ENCODE measurements at places on chromosomes 5 and 9.

DNA sequence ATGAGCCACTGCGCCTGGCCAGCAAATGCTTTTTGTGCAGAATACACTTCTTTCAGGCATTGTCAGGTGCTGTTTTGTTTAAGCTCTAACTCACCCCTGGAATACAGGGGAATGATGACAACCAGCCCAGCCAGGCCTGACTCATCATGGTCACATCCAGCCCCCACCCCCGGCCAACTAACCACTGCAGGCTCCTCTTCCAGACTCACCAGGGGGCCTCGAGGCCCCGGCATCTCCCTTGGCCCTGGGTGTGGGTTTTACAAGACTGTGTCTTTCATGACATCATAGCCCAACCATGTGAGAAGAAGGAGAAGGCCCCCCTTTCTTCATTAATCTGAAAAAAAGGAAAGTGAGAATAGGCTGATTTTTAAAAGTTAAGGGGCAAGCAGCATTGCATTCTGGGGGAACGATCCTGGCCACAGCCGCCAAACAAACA is 35.5 kb downstream of the OLFML2A start:
- no peak for DNase-seq

GRCh38 chr5:15752663-15753285 is 252.8 kb downstream of the FBXL7 start:
- no peak for DNase-seq

GRCh38 chr5:91052977-91053740 is 330.0 kb downstream of the ARRDC3 start:
- DNase-seq = no peak

GRCh38 chr5:80248378-80248777 is 7.5 kb downstream of the SERINC5 start:
- DNase-seq = no peak

GRCh38 chr5:38806775-38807258 is 39.0 kb upstream of the OSMR start:
- no peak for DNase-seq

DNA sequence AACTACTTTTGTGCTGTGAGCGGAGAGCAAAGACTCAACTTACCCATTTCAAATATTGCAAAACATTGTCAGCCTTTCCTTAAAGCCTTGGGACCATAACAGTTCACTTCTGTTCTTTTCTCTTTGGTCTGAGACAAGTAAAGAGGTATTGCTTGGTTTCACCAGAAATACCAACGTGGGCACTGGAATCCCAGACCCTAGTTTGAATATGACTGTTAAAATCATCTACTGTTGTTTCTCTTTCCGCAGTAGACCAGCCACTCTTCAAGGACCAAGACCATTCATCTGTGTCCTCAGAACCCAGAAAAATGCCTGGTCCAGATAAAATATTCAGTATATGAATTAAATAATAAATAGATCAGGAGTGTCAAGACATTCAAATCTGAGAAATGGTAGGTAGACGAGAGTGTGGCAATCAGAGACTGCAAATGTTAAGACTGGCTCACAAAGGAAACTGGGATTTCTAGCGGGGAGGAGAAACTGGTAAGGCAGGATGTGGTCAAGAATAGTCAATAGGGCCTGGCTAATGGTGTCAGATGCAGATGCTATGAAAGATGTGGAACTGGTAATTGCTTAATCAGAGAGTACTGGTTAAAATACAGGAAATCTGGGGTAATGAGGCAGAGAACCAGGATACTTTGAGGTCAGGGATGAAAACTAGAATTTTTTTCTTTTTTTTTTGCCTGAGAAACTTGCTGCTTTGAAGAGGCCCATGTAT is 82.1 kb upstream of the IL33 start:
- no peak for DNase-seq

DNA sequence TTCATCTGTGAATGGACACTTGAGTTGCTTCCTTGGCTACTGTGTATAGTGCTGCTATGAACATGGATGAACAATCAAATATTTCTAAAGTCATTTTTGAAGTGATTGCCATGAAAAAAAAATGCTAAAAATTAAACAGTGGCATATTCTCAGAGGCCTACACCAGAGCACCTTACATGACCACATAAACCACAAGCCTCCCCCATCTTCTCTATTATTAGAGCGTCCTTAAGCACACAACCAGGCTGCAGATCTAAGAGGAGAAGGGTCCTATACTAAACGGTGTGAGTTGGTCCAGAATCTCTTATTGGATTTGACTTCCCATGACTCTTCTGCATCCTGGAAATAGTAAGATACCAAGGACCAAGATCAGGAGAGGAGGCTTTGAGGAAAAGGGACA is 34.3 kb downstream of the PCA3 start:
- no peak for DNase-seq

- DNase-seq = no peak
Observed at GRCh38 chr9:69569738-69570451, 102.3 kb downstream of the APBA1 start.

- no peak for DNase-seq
Observed at GRCh38 chr5:54785729-54786591, 199.4 kb downstream of the ESM1 start.

DNA sequence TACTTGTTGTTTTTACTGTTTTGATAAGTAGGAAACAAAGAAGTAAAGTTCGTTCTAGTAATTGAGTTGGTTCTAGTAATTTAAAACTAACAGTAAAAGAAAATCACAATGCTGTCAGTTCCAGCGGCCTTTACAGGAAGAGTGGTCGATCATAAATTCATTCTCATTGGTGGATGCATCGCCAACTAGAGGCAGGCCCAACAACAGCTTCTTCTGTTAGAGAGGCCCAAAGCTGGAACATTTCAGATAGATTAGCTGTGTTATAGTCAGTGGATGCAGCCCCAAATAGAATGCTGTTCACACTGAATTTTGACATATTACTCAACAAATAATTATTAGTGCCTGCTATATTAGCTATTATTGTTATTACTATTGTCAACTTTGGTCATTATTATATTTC is 80.8 kb downstream of the ARRDC3 start:
- DNase-seq = no peak

DNA sequence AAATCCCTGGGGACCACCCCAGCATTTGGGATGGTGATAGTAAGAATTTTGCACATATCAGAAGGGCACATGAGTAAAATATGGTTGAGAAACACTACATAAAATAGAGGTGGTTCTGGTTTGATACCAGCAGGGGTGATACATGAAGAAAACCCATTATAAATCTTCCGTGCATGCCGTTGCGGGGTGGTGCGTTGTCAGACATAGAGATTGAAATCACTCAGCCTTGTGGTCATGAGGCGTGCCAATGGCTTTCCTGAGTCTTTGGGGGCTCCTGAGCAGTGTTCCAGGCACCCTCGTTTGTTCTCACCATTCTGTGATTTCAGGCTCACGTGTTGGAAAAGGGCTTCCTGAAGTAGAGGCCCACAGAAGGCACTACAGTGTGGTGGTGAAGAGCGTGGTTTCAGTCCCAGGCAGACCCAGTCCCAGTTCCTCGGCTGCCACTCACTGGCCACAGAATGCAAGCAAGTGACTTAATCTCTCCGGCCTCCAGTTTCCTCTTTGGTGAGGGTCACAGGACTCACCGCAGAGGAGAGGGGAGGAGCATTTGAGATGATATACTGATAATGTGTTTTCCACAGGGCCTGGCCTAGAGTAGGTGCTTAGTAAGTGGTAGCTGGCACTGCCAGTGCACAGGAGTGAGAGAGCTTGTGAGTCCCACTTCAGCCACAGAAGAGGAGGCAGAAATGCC is 20.5 kb upstream of the GLRX start:
- no peak for DNase-seq

GRCh38 chr5:143316844-143317631 is 86.4 kb downstream of the NR3C1 start:
- no peak for DNase-seq

GRCh38 chr9:121640076-121640475 is 11.4 kb upstream of the DAB2IP start:
- DNase-seq = no peak

GRCh38 chr5:158600679-158601078 is 499.0 kb downstream of the EBF1 start:
- DNase-seq = no peak

DNA sequence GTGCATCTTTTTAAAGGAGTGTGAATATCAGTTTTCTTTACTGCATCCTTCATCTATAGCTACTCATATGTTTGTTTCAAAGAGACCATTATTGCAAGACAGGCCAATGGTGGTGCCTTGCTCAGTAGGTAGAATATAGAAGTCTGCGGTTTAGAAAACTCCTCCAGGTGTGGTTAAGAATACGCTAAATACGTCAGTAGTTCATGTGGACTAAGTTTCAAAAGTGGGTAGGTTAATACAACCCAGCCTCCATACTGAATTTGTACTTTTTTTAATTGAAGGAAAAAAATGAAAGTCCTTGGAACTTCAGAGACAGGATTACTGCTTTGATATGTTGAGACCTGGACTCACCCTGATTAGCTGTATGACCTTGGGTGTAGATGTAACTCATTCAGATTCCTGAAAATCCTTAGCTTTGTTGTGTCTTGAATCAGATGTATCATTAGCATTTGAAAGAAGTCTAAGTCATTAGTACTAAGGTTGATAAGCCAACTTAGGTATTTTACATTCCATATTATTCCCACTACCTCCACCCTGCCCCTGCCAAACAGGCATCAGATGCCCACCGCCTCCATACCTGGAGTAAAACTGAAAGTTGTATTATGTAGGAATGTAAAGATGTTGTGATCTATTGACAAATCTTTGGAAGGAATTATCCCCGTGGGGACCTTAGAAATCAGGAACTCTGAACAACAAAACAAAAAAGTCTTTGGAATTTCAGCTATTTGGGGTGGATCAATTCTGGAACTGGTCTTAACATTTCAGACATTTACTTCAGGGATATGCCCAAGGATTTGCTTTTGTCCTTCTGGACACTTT is 6.1 kb downstream of the BASP1 start:
- no peak for DNase-seq

DNA sequence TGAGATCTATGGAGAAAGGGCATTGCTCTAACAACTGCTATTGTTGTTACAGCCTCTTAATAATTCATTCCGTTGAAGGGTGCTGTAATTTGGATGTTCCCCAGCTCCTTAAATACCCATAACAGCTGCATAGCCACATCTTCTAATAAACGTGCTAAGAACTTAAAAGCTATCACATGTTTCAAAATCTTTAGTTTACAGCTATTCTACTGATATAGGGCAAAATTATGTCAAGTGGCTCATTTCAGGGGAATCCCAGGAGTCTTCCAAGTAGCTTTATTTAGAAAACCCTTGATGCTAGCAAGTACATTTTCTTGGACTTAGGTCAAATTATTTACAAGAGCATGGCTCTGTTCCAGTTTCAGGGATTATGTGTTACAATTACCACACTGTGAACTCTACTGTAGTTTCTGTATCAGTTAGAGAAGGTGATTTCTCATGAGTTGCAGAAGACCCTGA is 990.4 kb upstream of the ACO1 start:
- DNase-seq = no peak

- no peak for DNase-seq
Observed at GRCh38 chr9:131116281-131117120, 8.9 kb upstream of the NUP214 start.

DNA sequence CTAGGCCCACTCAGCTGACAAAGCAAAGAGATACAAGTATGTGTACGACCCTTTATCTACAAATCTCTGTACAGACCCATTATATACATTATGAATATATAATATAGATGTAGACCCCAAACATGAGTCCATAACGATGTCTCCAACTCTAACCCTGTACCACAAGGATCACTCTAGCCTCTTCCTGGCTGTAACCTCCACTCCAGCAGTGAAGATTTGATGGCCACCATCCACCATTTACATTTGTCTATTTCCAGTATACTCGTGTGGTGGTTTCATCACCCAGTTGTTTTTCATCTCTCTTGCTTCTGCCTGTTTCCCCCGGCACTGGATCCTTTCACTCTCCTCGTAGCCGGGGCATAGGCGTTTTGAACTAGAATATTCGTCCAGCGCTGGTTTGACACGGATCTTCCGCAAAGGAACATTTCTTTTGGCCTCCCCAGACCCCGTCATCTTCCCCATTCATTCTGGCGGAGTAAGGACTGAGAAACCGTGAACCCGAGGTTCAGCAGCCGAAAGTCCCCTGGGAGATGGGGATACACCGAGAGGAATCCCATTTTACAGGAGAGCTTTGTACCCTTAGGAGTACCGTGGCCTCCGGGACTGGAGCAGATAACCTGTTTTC is 828 bp upstream of the TRIO start:
- DNase-seq = no peak

Measured in NCI-H187 (cell line).